Amniotic epithelial cell (primary cell): ENCODE measurements at places on chromosomes 16 and 17.

GRCh38 chr16:27111486-27111885 is 44.8 kb downstream of the C16orf82 start:
- no peak for DNase-seq

DNA sequence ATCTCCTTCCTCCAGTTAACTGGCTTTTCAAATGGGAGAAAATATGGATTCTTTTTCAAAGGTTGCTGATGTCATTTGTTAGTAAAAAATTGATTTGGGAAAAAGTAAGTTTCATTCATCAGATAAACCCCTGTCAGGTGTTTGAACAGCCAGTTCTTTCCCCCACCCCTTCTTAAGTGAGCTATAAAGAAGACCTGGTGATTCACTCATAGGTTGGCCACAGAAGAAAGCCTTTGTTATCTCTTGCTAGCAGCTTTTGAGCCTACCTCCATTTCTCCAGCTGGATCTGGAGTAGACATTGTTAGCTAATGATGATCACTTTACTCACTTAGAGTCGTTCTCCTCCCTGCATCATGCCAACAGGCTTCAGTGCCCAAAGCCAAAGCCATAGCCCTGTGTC is 63.0 kb downstream of the NLK start:
- peak; percentile 15 for DNase-seq

GRCh38 chr16:59864981-59865666 is 1131.0 kb upstream of the GOT2 start:
- DNase-seq = no peak

DNA sequence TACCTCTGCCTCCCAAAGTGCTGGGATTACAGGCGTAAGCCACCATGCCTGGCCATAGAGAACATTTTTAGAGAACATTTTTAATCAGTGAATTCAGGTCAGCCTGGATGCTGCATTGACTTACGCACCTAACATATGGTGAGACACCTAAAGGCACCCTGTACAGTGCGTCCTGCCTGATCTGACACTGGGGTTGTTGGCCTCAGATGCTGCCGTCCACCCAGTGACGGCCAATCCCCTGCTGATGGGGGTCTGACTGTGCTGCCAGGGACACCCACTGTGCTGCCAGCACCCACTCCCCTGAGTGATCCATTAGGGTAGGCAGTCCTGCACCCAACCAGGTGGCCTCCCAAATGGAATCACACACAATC is 38.5 kb downstream of the WNT3 start:
- DNase-seq = no peak

GRCh38 chr17:50317121-50317520 is 28.8 kb upstream of the XYLT2 start:
- no peak for DNase-seq

DNA sequence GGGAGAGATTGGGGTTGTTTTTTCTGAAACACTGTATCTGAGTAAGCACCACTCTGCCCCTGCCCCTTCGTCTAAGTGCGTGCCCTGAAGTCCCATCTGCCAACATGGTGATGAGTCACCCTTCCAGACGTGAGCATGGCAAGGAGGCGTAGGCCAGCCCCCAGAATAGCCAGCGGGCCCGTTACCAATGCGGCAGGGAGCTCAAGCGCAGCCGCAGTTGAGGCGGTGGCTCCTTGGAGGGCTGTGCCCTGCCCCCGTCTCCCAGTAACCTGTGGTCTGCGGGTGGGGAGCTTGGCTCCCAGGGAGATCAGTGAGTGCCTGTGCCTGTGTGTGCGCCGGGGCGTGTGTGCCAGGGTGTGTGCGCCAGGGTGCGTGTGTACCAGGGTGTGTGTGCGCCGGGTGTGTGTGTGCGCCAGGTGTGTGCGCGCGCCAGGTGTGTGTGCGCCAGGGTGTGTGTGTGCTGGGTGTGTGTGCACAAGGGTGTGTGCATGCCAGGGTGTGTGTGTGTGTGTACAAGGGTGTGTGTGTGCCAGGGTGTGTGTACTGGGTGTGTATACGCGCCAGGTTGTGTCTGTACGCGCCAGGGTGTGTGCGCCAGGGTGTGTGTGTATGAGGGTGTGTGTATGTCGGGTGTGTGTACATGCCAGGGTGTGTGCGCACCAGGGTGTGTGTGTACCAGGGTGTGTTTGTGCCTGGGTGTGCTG is 98.6 kb upstream of the CHMP6 start:
- peak; percentile 86 for DNase-seq
